Femur (tissue), 1 donor: ENCODE measurements at places on chromosomes 11 and 22.

DNA sequence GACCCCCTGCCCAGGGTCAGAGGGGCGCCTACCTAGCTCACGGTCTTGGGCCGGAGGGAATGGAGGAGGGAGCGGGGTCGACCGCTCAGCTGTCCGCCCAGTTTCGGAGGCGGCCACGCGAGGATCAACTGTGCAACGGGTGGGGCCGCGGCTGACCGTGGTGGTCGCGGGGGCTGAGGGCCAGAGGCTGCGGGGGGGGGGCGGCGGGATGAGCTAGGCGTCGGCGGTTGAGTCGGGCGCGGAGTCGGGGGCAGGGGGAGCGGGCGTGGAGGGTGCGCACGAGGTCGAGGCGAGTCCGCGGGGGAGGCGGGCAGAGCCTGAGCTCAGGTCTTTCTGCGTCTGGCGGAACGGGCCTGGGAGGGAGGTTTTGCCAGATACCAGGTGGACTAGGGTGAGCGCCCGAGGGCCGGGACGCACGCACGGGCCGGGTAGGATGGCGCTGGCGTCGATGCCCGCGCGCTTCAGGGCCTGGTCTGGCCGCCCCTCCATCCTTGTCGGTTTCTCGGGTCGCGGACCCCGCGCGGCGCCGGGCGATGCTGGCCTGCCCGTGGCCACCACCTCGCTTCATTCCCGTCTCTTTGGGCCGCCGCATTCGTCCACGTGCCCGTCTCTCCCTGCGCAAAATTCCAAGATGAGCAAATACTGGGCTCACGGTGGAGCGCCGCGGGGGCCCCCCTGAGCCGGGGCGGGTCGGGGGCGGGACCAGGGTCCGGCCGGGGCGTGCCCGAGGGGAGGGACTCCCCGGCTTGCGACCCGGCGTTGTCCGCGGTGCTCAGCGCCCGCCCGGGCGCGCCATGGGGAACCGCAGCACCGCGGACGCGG, at the start of gene DRD4:
DRD4 (plus strand) TSS at position 759 of the 822 bp plus-strand sequence; CDS start at position 795, 36 bp downstream.
- peak; percentile 45 for DNase-seq

DNA sequence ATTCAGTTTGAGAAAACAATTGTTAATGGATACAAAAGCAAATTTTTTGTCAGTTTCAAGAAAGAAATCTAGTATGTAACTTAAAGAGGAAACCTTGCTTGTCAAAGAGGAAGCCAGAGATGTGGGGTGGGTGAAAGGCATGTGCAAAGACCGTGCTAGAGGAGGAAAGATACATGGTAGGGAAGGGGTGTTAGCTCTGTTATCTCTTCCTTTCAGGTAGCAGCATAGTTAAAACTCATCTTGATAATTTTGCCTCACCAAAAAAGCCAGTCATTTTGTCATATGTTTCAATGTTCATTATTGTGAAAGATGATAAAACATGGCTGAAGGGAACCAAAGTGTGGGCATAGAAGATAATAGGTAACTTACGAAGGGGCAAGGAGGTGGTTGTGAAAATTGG, 2.6 kb upstream of the MS4A2 start:
- DNase-seq = no peak

DNA sequence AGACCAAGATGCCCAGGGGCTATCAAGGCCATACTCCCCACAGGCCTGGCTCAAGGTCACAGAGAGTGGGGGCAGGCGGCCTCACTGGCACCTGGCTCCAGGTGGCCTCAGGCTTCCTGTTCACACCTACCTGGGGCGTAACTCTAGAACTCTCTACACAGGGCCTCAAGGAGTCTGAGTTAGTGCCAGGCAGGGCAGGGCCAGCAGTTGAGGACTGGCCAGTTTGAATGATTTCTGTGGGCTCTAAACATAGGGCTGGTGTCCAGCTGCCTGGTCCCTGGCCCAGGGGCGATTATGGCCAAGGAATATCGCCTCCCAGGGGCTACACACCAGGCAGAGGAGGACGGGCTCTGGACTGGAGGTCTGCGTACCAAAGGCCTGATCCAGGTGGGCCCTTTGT, 79.2 kb downstream of the WNT7B start:
- no peak for DNase-seq

DNA sequence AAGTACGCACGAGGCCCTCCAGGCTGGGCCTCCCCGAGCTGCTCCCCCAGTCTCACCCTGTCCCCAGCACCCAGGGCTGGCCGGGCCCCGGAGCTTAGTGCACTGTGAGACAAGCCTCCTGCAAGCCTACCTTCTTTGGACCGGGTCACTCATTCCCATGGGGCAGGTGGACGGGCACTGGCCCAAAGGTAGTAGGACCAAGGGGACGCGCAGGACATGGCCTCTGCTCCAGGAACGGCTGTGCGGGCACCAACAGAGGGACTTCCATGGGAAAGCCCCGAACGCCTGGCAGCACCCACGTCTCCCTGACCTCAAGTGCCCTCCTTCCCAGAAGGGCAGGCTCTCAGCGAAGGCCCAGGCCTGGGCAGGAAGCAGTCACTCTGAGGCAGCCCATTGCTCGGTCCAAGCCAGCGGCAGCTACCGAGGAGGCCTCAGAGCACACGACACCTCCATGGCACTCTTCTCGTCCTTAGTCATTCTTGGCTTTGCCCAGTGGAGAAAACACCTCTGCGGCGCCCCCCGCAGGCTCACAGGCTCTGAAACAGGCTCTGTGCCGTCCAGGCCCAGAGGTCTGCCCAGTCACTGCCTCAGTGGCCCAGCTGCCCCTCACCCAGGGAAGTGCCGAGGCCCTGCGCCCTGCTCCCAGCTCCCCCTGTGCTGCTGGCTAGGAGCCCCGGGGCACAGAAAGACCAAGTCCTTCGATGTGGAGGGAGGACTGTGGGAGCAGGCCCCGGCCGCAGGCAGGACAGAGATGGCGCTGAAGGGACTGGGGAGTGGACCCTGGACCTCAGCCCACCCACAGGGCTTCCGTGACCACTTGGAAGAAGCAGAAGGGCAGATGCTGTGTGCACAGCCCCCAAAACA, 3.8 kb downstream of the MOB2 start:
- DNase-seq = no peak

- DNase-seq = no peak
Observed at GRCh38 chr22:39219071-39220039, 25.4 kb downstream of the PDGFB start.

- DNase-seq = no peak
Observed at GRCh38 chr11:125626288-125626950, 1.5 kb downstream of the CHEK1 start.

DNA sequence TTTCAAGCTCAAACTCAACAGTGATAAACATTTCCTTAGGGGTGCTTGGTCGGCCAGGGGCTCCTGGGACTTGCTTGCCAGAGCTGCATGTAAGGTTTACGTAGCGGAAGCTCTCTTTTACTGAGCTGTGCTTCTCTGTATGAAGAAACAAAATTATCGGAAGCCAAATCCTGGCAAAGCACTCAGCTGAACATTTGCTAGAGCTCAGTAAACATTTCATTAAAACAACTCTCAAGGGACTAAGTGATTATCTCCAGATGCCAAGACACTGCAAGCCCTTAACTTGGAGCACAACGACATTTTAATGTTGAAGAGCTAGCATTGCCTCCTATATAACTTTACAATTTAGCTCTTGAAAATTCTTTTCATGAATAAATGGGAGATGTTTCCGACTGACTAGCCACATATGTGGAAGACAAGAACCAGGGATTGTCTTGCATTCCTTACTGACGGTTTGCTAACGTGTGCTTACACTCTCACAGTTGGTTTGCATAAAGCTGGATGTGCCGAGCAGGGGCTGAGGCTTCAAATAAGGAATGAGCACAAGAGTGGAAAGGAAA, 43.4 kb downstream of the SCUBE2 start:
- DNase-seq = peak; percentile 58

- no peak for DNase-seq
Observed at GRCh38 chr11:103413266-103413888, 304.2 kb downstream of the DYNC2H1 start.

GRCh38 chr11:520428-521176, 13.6 kb upstream of the RNH1 start:
- no peak for DNase-seq

GRCh38 chr11:8722809-8723208, 40.2 kb downstream of the RPL27A start:
- no peak for DNase-seq

DNA sequence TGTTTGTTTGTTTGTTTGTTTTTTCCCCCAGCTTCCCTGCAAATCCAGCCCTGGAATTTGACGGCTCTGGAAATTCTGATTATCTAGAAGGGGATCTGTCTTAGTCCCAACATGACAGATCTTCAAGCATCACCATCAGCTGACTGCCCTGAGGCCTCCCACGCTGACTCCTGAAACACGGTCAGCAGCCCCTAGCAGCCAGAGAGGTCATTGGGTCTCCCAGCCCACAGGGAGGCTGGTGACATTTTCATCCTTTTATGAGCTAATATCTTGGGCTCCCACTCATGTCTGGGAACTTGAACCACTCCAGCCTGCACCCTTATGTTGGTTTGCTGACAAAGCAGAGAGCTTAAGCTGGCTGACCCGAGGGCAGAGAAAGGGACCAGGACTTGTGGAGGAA, 66.0 kb upstream of the TIMP3 start:
- no peak for DNase-seq

DNA sequence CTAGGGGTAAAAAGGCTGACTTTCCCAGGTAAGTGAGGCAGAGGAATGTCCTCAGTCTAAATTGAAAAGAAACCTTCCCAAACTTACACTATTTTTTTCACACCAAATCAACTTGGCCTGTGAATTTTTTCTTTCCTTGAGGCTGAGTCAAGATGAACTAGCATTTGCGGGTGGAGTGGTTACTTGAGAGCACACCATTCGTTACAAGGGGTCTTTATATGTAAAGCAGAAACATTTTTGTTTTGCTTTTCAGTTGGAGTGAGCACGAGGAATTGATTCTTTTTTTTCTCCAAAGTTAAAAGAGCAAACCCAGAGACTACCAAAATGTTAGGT, 36.4 kb downstream of the MAML2 start:
- DNase-seq = no peak

DNA sequence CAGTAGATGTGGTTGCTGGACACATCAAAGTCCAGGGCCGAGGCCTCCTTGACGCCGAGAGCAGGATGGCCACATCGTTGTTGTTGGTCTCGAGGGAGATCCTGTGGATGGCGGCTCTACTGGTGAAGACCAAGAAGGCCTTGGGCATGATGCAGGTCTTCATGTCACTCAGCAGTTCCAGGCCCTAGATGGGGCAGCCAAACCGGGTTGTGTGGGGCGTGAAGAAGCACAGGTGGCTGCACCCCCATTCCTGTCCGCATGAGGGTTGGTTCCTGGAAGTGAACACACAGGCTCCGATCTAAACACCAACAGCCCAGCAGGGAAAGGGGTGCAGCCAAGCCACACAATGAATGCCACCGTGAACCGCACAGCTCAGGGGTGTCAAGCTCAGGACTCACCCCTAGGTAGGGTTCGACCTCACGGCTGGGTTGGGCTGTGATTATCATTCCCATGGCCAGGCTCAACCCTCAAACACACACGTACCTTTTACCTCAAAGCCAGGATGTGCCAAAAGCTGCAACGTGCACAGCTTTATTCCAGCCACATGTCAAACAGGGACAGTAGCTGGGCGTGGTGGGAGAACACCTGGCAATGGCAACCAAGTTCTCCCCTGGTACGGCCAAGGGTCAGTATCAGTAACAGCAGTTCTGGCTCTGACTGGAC, 132.3 kb downstream of the CRYBB2 start:
- peak; percentile 13 for DNase-seq

GRCh38 chr22:37943136-37943824, 10.1 kb downstream of the C22orf23 start:
- DNase-seq = no peak

DNA sequence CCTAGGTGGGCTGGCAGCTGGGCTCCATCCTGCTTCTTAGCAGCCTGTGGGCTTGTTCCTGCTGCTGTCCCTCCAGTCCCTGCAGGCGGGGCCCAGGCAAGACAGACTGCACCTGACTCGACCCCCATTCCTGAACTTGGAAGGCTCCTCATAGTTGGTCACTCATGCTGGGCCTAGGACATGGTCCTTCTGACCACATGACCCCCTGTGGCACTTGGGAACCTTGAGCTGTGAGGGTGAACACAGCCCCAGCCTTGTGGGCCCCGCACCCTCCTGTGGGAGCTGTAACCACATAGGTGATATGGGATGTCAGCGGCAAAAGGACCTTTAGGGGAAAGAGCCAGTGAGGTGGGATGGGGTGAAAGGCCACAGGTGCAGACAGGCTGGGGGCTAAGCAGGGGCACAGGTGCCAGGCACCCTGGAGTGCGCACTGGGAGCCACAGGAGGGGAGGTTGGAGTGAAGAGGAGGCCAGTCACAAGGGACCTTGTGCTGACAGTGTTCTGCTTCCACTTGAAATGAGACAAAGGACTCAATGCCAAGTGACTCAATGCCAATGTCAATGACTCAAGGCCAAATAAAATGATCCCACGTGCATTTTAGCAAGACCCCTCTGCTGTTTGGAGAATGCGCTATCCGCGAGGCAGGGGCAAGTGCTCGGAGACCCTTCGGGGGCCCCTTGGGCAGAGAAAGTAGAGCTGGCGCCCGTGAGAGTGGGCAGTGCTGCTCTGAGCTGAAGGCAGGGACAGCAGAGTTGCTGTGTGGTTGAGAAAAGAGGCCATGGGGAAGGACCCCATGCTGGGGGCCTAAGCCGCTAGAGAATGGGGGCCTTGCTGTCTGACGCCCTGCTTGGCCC, 90.7 kb downstream of the MORC2 start:
- DNase-seq = peak; percentile 8

DNA sequence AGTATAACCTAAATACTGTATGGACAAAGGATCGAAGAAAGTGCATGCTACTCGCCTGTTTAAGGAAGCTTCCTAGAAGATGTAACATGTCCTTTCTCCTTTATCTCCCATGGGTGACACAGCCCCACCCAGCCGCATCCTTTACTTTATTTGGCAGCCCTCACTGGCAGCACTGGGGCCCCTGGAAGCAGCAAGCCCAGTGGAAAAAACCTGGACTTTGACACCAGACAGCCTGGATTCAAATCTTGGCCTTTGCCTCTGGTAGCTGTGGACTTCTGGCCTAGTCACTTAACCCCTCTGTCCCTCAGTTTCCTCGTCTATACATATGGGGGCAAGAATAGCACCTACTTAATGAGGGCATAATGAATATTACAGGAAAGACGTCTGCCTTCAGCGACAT, 67.1 kb downstream of the MYEOV start:
- DNase-seq = peak; percentile 6

DNA sequence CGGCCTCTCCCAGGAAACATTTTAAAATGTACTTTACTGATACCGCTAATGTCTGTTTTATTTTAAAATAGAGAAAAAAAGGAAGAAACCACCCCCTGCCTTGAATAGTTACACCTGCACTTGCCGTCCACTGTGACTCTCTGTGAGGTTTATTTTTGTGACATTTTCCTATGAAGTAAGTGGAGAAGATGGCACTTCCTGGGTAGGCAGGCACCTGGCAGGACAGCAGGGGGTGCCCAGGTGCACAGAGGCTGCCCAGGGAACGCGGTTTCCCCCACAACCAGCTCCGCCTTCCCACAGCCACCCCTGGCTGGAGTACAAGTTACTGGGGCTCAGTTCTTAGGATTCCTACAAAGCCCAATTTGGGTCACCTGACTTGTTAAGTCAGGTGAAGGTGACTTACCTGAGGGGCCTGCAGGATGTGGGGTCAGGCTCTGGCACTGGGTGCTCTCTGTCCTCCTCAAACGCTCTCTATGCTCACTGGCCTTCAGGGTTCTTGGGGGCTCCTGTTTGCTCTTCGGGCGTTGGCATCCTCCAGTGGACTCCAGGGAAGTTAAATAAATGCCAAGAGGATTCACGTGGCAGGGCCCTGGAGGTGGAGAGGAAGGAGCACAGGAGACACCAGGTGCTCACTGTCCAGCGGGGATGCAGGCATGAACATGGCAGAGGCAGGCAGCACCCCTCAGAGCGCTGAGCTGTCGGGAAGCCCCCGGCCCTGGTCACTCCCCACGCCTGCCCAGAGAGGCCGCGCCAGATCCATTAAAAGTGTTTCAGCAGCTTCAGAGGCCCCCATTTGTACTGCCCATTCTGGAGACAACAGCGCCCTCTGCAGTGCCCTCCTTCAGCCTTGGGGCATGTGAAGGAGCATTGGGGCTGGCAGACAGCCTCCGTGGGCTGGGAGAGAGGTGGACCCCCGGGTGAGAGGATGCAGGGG, 1021.2 kb downstream of the TBC1D22A start:
- no peak for DNase-seq
